CD8-positive, alpha-beta memory T cell (primary cell): ENCODE measurements at places on chromosomes 16 and 17. TPM values are rescaled to one million over a fixed set of nuclear protein-coding genes. Genes with fewer than 3 reads are reported as not detected.

The SLFN12L gene
- 50.8 TPM for total RNA-seq

The RNF222 gene
- not detected for total RNA-seq

GRCh38 chr16:21611556-21612384, 12.4 kb downstream of the METTL9 start:
- DNase-seq = no peak

The ACD gene
- total RNA-seq = 79.1 TPM

- no peak for DNase-seq
These were observed 63.9 kb downstream of the RTN4RL1 start for GRCh38 chr17:1961189-1961588.

DNA sequence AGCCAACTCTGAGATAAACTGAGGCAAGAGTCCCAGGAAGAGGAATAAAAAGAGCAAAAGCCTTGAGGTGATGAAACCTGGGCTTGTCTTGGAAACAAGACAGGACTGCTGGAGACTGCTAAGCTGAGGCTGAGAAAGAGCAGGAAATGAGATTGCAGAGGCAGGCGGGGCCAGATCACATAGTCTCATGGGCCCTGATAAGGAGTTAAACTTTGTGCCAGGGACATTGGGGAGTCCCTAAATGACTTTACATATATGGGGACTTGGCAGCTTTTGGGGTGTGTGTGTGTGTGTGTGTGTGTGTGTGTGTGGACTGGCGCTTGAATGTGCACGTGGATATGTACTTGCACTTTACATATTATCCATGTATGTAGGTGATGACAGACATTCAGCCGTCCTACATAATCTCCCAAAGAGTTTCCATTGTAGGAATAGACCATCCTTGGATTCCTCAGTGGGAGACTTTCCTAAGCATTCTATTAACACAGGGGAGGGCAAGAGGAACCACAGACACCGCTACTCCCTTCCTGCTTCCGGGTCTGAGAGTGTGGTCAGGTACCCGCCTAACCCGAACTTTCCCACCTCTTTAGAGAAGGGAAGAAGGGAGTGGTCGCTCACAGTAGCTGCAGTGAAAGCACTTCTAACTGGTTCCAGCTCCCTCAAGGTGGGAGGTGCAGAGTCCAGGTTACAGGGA, 123.1 kb downstream of the LYRM1 start:
- DNase-seq = no peak

- no peak for DNase-seq
These were observed 20.6 kb downstream of the PRKAR1A start for GRCh38 chr17:68532826-68533225.

DNA sequence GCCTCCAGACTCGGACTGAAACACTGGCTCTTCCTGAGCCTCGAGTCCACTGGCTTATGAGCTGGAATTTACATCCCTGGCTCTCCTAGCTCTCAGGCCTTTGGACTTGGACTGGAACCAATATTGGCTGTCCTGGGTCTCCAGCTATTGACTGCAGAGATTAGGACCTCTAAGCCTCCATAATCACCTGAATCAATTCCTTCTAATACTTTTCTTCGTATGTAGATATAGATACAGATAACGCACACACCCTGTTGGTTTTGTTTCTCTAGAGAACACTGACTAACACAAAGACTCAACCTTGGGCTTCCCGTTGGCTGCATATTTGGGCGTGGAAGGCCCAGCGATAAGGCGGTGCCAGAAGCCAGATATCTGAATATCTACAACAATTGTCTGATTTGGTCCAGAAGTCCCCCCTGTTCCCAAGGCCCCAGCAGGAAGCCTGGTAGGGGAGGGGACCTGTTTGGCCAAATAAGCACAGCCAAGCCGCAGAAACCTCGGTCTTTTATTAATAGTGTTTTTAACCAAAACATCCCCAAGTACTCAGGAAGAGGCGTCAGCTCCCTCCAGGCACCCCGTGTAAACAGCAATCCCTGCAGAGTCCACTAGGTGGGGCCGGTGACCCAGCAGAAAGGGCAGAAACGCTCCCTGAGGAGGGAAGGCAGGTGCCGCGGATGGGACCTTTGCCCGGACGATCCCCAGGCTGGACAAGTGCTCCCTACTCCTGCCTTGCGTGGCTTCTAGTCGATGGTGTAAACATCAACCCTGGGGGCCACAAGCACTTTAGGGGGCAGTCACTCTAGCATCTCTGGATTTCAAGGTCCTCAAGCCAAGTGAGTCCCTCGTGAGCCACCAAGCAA, 57.0 kb downstream of the ABR start:
- peak; percentile 73 for DNase-seq

- no peak for DNase-seq
These were observed 47.1 kb downstream of the TVP23C start for GRCh38 chr17:15516150-15516549.

GRCh38 chr17:73388578-73388905, 76.7 kb upstream of the CDC42EP4 start:
- no peak for DNase-seq

DNA sequence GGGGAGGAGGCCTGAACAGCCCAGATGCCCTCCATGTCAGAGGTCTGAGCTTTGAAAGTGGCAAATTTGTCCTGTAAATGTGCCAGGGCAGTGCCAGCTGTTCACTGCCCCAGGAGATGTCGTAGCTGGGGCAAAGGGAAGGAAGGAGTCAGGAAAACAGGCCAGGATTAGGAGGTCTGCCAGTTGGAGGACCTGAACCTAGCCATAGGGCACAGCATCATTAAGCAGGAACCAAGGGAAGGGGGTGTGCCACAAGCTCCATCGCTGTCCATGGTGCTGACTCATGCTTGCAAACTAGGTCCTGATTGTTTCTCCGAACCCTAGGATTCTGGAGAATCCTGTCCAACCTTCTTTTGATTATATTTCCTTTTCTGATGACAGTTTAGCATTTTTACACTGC, 124.2 kb downstream of the TMEM132E start:
- no peak for DNase-seq

GRCh38 chr17:49223517-49224197, 6.9 kb downstream of the PHOSPHO1 start:
- peak; percentile 63 for DNase-seq

The SOX15 gene
- 0.29 TPM for total RNA-seq

The FZD2 gene
- total RNA-seq = 0.11 TPM

The CDH5 gene
- total RNA-seq = not detected

The BCL6B gene
- total RNA-seq = 0.59 TPM

The TGFB1I1 gene
- 0.59 TPM for total RNA-seq

DNA sequence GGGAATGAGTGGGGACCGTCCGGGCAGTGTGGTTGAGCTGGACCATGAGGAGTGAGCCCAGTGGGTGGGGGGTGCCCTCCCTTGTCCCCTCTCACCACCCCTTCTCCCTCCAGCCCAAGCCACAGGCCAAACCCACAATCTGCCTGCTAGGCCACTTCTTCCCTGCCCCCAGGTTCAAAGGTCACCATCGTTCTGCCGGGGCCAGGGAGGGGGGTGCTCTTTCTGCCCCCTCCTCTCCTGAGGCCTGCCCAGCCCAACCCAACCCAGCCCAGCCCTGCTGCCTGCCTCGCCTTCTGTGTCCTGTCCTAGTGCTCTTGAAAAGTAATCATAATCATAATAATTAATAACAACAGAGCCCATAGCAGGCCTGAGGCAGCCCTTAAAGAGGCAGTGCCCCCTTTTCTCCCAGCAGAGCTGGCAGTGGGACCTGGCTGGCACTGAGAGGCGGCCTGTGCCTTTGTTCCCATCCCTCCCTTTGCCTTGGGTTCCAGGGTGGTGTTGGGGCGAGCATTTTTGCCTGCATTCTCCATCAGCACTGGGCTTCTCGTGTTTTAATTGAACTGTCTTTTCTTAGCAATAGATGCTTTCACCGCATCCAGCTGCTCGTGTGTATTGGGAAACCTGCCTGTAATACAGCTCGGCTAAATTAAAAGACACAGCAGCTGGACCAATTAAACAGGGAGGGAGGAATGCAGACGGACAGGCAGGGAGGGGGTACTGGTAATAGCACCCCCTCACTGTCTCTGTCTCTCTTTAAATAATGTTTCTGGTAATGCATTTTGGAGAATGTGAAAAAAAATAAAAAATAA, 46.8 kb downstream of the SREBF1 start:
- DNase-seq = no peak

GRCh38 chr17:27496437-27496943, 40.2 kb downstream of the KSR1 start:
- DNase-seq = no peak

DNA sequence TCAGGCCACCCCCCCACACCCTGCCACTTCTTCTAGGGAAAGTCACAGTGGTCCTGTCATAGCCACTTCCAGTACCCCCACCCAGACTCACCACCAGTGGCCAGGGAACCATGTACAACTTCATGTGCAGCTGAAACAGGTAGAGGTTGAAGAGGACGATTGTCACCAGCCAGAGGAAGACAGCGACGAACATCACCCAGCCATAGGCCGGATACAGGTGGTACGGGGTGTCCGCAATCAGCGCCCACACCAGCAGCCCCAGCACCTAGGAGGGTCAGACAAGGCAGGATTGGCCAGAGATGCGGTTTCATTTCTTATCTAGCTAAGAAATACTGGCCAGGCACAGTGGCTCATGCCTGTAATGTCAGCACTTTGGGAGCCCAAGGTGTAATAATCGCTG, 16.7 kb downstream of the ARL2BP start:
- DNase-seq = no peak

- DNase-seq = peak; percentile 39
These were observed 486 bp downstream of the PIGS start for GRCh38 chr17:28570716-28571360.

The TBC1D3I gene
- 0.51 TPM for total RNA-seq

- peak; percentile 53 for DNase-seq
These were observed 16.6 kb upstream of the INPP5K start for GRCh38 chr17:1532836-1533602.

- no peak for DNase-seq
These were observed 11.5 kb downstream of the ST6GALNAC2 start for GRCh38 chr17:76574166-76574565.

DNA sequence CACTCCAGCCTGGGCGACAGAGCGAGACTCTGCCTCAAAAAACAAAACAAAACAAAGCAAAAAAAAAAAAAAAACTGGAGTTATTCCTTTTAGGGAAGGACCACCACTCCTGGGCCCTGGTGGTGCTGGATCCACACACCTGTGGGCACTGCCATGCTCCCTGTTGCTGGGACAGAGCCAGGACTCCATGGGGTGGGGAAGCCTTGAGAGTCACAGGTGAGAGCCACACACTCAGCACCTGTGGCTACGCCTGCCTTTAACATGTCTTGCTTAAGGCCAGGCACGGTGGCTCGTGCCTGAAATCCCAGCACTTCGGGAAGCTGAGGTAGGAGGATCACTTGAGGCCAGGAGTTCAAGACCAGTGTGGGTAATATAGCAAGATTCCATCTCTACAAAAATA, 18.3 kb downstream of the PDIA2 start:
- no peak for DNase-seq

The CTRB2 gene
- not detected for total RNA-seq

The PNMT gene
- total RNA-seq = not detected

- DNase-seq = no peak
These were observed 52.7 kb downstream of the CDRT4 start for GRCh38 chr17:15414532-15415306.

- DNase-seq = no peak
These were observed 7.8 kb upstream of the CCL15 start for GRCh38 chr17:36008998-36009665.

GRCh38 chr17:45584092-45585036, 93.8 kb upstream of the PLEKHM1 start:
- peak; percentile 64 for DNase-seq

DNA sequence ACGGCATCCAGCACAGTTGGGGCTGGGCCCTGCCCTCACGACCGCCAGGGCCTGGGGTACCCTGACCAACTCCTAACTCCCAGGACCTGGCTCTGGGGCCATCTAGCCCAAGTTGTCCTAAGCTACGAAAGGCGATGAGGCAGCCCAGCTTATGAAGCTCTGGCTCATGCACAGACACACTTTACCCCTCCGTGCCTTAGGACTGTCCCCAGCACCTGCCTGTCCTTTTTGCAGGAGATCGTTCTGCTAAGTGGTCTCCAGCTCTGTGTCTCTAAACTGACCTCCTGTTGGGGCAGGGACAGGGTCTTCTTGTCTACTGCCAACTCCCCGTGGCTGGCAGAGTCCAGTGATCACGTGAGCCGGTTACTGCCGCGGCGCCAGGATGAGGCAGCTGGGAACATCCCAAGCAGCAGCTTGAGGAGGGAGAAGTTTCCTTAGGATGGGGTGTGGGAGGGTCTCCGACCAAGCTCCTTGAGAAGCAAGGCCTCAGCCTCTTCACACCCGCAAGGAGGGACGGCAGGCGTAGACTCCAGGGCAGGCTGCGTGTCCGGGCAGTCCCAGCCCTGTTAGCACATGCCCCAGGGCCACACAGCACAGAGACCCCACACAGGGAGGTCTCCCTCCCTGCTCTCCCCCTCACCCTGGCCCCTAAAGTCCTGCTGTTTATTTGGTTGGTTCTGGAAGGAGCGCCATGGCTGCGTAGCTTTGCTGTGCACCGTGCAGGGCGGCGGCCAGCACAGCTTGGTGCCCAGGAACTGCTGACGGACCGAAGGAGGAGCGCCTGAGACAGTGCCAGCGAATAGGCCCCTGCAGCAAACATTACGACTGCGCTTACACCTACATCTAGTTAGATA, 16.4 kb upstream of the METRNL start:
- no peak for DNase-seq

DNA sequence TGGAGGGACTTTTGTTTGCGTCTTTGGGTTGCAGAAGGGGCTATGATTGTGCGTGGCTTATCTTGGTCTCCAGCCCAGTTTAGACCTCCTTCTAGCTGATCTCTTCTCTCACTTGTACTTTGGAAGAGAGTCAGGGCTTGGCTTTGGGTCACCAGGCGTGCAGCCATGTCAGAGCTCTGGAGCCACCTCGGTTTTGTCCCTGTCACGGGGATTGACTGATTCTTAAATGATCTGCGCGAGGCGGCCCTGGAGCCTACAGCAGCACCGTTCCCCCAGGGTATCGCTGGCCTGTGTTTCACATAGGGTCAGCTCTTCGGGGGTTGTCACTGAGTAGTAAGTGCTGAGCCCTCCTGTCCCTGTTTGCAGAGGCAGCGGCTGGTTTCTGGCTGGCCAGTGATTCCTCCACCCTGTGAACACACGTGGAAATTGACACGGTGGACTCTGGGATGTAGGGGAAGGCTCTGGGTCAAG, 209.8 kb upstream of the CHMP6 start:
- DNase-seq = no peak

DNA sequence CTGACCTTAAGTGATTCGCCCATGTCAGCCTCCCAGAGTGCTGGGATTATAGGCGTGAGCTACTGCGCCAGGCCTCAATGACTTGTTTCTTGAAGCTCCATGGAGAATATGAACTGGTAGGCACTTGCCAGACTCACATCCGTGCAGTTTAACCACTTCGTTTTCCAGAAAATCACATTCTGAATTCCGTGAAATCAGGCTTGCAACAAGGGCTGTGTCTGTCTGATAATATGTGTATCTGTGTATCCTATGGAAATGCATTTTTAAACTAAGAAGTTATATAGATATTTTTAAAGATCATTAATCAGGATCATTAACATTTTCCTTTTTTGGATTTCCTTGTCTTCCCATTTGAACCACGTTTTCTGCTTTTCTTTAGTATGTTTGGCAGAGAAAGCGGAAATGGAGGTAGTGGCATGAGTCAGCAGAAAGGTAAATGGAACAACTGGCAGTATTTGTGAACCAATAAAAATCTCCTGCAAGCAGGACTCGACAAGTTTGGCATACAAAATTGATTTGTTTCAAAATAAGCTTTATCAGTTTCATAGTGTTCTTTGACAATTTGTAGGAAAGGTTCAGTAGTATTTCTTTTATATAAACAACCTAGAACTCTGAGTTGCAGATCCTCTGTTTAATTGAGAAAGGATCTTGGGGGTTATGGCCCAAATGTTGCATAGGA, 33.0 kb downstream of the USP10 start:
- DNase-seq = no peak

GRCh38 chr17:9240659-9241370, 219.5 kb downstream of the NTN1 start:
- DNase-seq = no peak
